T-helper 17 cell (primary cell): ENCODE measurements at places on chromosomes 5 and 9.

- no peak for DNase-seq
These were observed 66.6 kb downstream of the ABCA1 start for GRCh38 chr9:104861397-104861796.

DNA sequence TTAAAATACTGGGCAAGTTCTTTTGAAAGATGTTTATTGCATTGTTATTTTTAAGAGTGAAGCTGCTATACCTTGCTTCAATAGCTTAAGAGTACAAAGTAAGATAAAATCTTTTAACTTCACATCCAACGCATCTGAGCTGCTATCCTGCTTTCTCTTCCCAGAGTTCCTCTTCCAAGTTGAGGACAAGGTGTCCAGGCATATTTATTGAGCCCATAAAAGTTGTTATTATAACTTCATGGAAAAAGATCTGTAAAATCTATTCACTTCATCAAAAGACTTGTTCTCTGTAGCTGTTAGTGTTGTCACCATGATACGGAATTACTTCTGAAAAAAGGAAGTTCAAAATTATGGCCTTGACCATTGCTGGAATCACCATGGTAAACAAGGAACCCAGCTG, 306.2 kb upstream of the ELAVL2 start:
- DNase-seq = no peak

DNA sequence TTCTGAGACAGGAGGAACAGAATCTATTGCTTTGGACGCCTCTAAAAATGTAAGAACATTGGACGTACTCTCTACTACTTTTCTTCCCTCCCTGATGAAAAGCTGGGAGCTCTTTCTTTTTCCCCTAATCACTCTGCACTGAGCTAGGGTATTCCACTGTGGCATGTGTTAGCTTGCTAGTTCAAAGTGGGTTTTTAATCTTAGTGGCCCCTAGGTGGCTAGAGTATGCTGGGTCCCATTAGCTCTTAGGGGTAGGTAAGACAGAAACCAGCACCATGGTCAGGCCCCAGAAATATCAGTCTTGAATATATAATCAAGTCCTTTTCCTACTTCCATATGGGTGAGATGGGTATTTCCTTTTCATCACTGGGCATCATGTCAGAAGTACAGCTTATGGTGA, 945.2 kb upstream of the PTPRD start:
- DNase-seq = no peak

- DNase-seq = no peak
These were observed 26.7 kb downstream of the LNPEP start for GRCh38 chr5:96962540-96962991.

DNA sequence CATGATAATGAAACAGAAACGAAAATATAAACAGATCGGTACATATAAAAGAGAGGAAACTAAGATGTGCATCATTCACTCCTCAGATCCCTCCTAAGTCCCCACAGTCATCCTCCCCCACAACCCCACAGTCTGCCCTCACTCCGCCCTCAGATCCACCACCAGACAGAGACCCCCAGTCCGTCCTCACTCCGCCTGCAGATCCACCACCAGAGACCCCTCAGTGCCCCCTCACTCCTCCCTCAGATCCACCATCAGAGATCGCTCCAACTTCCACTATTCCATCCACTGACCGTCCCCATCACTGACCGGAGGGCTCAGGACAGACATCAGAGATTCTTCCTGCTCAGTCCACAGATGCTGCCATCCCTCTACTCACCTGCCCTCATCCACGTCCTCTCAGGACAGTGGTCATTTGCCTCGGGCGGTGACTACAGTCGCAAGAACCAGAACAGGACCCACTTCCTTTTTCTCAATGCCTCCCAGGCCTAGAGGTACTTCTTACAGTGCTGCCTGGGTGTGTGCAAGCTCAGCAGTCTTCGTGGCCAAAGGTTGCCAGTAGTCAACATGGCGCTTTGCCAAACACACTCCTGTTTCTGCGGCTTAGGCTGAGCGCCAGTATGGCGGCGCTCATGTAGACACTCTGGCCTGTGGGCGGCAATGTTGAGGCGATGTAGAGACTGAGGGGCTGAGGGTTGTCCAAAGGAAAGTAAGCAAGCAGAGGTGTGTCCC, 8.3 kb upstream of the SPATA31C1 start:
- DNase-seq = no peak

DNA sequence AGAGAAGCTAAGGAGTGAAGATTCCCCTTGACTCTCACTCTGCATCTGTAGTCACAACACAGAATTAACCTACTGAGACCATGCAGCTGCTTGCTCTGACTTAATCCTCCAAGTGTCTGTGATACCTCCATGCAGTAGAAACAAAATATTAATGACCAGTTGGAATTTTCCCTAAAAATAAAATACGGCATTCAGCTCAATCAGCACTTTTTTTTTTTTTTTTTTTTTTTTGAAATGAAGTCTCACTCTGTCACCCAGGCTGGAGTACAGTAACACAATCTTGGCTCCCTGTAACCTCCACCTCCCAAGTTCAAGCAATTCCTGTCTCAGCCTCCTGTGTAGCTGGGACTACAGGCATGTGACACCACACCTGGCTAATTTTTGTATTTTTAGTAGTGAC, 48.4 kb downstream of the WDR41 start:
- DNase-seq = no peak

DNA sequence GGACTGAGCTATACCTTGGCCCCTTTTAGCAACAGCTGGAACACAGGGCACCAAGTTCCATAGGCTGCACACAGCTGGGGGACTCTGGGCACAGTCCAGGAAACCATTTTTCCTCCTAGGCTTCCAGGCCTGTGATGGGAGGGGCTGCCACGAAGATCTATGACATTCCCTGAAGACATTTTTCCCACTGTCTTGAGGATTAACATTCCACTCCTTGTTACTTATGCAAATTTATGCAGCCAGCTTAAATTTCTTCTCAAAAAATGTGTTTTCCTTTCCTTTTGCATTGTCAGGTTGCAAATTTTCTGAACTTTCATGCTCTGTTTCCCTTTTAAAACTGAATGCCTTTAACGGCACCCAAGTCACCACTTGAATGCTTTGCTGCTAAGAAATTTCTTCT, 580.1 kb upstream of the FTMT start:
- DNase-seq = no peak

DNA sequence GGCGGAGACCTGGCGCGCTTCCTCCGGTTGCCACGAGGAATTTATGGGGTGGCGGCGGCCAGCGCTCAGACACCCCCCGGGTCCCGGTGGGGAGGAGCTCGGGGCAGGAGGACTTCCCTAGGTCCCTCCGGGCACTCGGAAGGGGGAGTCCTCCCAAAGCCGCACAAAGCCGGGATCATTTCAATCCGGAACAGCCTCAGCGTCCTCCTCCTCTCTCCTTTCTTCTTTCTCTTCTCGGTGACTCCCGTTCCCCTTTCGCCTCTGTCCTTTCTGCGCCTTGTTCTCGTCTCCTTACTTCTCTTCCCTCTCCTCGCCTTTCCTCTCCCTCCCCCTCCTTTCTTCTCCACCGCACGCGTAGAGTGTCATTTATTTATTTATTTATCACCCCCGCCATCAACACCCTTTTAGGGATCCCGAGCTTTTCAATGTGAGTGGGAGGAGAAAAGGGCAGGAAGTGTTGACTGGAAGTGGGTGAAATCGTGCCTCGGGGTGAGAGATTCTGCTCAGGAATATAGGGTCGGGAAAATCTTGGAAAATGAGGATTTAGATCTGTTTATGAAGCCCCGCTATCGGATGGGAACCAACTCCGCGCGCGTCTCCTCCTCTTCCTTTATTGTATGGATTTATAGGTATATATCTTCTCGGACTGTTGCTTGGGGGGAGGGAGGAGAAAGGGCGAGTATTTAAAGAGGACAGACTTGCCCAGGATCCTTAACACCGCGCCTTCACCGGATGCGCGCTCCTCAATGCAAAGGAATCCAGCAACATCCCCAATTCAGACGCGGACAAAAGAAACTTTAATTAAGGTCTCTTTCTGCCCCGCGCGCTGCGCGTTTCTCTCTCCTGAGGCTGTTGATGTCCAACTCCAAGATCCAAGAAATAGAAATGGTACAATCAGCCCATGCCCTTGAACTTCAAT, 2.0 kb upstream of the ZNF462 start:
- DNase-seq = no peak

DNA sequence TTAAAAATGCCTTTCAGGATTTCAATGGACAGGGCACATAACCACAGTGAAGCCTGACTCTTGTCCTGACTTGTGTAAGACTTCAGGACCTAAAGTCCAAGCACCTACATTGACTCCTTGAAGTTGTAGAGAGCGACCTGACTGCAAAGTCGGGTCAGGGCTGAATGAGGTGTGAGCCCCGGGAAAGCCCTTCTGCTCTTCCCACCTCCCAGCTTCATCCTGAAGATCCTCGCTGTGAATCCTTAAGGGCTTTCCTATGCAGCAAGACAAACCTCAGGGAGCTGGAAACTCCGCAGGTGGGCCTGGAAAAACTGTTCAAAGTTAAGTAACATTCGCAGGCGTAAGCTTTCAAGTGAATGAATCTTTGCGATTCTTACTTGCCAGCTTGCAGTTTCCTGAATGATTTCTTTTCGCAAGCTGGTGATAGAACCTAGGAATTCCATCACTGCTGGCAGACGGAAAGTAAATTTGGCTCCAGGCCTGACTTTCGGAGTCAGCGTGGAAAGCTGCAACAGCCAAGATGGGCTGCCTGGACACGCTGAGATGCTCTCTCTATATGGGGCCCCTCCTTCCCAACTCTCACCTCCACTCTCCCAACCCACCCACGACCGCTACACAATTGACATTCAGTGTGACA, 10.9 kb downstream of the SEMA5A start:
- no peak for DNase-seq

DNA sequence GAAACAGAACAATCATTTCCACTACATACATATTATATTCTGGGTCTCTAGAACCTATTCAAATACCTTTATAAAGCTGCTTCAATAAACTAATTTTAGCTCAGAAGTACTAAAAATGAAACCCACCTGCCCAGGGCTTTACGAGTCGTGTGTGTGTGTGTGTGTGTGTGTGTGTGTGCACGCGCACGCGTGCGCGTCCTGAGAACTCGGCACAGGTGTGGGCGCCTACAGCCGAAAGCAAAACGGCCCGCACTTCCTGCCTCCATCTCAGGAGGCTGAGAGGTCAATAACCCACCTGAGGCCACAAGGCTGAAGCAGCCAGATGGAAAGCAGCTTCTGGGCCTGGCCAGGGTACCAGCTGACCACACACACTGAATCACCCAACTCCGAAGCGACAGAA, 3.0 kb downstream of the CLPTM1L start:
- DNase-seq = no peak

DNA sequence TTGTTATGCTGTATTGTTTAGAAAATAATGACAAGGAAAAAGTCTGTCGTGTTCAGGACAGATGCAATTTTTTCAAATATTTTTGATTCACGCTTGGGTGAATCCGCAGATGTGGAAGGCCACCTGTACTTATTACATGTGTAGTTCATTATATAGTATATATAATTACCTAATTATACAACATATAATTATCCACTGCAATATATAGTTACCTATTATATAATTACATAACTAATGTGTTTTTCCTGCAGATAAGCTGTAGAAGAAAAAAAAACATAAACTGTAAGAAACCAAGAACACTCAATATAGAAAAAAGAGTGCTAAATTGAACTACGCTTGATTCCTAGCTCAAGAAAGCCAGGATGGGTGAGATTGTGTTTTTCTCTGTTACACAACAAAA, 93.6 kb upstream of the RANBP3L start:
- DNase-seq = no peak

- no peak for DNase-seq
These were observed 107.1 kb upstream of the POC5 start for GRCh38 chr5:75824323-75824722.

DNA sequence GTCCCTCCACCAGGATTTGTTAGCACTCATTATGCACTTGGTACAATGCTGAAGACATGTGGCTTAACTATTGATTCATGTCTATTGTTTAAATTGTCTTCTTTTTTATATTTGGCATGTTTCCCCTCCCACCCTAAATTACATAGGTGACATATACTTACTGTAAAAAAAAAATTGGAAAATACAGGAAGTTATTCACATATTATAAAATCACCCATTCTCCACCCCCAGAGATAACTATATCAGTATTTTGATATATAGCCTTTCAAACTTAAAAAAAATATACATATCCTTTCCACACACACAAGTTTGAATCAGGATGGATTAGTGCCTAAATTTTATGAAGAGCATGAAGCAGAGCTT, 87.6 kb downstream of the FGF1 start:
- DNase-seq = no peak

GRCh38 chr9:28820741-28821140, 1247.5 kb upstream of the C9orf72 start:
- no peak for DNase-seq

DNA sequence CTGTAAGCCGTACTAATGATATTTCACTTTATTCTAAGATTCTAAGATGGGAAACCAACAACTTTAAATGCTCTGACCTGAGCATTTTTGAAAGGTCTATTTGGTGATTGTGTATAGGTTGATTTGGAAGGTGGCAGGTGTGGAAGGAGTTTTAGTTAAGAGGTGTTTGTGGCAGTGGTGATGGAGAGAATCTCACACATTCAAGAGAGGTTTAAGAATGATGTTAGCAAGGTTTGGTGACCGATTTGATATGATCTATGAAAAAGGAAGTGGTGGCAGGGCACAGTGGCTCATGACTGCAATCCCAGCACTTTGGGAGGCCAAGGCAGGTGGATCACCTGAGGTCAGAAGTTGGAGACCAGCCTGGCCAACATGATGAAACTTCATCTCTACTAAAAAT, 319.2 kb upstream of the CD180 start:
- no peak for DNase-seq

DNA sequence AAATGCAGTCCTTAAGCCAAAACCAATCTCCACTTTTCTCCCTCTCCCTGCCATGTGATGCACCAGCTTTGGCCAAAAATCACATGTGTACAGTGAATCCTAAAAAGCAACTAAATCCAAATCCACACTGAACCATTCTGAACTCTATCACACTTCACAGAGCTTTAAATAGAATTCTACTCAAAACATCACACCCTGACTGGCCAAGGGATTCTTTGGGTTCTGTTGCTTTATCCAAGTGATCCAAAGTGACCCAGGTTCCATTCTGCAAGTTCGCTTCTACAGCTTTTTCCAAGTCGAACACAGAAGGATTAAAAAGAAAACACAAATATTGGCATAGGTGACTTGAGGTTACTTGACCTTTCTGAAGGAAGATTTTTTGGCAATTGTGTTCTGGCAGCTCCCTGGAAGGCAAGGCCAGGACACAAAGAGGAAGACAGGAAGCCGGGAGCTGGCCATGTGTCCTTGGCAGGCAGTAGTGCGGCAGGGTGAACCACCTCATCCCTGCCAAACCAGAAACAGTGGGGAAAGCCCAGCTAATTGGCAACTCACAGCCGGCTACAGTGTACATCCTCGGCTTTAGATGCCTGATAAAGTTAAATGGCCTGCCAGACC, 115.0 kb downstream of the NFIB start:
- DNase-seq = no peak

DNA sequence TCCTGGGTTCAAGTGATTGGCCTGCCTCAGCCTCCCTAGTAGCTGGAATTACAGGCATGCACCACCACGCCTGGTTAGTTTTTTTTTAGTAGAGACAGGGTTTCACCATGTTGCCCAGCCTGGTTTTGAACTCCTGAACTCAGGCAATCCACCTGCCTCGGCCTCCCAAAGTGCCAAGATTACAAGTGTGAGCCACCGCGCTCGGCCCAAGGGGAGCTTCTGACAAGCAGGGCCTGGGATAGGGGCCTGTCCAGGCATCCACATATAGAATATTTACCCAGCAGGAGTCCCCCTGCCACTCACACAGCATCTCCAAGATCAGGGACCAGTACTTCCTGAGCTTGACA, 10.1 kb downstream of the IRF1 start:
- no peak for DNase-seq
